ENCODE measurements at places on chromosomes 6 and 20.
A peak's percentile ranks its signal among the peaks of the same experiment; 100 is the strongest.

DNA sequence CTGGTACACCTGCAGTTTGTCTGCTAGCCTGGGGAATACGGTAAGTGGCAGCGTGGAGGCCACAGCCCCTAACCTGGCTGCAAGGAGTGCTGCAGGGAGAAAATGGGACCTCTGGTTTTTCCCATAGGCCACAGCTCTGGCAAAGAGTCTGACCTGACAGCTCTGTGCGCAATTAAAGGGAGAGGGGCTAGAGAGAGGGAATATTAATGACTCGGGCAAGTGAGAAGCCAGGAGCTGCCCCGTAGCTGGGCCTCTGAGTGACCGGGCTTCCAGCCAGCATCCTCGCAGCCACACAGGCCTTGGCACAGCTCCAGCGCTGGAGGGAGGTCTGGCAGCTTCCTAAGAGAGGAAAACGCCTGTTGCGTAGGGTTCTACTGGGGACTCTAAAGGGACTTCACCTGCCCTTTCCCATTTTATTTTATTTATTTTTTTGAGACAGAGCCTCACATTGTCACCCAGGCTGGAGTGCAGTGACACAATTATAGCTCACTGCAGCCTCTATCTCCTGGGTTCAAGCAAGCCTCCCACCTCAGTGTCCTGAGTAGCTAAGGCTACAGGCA, 18.2 kb upstream of the OCSTAMP start:
- no peak for DNase-seq

DNA sequence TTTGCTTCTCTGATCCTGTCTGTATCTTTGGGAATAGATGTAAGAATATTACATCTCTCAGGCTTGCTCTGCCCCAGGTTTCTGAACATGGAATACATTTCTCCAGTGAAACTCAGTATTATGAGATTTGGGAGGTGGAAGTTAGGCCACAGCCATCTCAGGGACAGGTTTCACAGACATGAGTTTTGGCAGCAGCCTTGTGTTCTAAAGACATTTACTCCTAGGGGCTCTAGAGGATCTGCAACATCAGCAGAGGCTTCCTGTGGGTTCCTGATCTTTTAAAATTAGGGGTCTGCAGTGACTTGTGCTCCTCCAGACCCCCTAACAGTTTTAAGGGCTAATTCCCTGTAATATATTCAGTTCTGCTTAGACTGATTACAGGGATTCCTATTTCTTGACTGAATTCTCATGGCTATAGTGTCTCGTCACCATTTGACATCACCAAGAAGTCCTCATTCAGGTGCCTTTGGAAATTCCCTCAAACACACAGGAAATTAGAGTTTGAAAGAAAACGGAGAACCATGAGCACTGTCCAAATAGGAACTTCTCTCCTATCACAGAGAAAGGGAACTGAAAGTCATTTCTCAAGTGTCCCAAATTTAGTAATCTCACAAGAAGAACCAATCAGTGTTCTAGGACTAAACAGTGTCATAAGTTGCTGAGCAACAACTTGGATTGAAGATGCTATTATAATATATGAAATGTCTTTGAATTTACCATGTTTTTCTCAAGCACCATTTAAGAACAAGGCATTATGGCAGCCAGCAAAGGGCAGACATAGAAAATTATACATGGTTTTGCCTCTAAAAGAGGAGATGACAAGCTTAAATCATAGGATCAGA, 2.5 kb upstream of the HLA-DRA start:
- DNase-seq = no peak

DNA sequence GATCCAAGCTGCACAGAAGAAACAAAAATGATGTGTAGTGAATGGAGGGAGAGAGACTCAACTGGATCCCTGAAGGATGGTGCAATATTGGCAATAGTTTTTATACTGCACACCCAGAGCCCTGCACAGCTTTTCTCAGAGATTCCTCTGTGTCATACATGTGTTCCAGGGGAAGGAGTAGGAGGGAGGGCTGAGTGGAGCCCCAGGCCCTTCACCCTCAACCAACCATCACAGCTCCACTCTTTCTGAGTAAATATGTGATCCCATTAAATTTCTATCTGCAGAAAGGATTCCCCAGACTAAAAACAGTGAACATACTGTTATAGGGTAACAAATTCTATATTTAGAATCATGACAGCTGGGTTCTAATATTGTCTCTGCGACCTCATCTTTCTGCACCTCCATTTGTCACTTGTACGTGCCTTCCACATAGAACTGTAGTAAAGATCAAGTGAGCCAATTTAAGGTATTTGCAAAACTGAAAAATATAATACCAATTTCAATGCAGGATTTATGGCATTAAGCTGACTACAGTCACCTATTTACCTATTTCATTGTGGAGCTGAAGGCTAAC, 421.4 kb upstream of the NRSN1 start:
- DNase-seq = no peak

- DNase-seq = no peak
Measured at GRCh38 chr20:38673725-38674091, 50.6 kb upstream of the SLC32A1 start.

DNA sequence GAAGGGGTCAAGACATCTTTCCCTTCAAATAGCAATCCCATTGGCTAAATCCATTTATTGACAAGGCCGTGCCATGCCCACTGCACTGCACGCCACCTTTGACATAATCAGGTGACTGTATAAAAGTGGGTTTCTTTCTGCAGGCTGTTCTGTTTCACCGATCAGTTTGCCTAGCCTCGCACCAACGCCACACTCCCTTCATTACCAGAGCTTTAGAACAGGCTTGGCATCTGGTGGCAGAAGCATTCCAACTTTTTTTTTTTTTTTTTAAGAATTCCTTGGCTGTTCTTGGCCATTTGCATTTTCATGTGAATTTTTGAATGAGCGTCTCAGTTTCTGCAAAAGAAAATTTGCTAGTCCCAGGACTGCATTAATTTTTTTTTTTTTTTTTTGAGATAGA, 78.1 kb downstream of the PPP1R3G start:
- no peak for DNase-seq

DNA sequence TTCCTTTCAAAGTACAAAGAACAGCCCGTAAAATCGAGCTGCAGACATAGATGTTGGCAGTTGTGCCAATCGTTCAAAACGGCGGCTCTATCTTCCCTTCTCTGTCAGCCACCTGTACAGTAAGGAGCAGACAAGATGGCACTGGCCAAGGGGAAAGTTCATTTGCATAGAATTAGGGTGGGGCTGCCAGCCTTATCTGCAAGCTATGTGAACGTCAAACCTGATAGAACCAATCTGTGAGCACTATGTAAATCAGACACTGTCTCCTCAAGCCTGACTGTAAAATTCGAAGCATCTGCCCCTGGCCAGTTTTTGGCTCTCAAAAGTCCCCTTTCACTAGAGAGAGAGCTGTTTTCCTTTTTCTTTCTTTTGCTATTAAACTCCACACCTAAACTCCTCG, 374.5 kb downstream of the EPM2A start:
- DNase-seq = no peak

DNA sequence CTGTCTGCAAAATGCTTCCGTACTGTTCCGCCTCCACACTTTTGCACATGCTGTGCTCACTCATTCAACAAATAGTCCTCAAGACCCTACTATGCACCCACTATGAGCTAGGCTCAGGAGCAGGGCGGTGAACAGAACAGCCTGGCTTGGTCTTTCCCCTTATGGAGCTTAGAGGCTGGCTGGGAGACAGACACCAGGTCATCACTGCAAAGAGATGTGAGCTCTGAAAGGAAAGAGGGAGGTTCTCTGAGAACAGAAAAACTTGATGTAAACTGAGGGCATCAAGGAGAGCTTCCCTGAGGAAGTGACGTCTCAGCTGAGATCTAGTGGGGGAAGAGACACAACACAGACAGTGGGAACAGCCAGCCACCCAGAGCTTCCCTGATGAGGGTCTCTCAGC, 31.0 kb upstream of the TGM2 start:
- no peak for DNase-seq

- no peak for DNase-seq
Measured at GRCh38 chr6:119446609-119447008, 97.0 kb upstream of the MAN1A1 start.

DNA sequence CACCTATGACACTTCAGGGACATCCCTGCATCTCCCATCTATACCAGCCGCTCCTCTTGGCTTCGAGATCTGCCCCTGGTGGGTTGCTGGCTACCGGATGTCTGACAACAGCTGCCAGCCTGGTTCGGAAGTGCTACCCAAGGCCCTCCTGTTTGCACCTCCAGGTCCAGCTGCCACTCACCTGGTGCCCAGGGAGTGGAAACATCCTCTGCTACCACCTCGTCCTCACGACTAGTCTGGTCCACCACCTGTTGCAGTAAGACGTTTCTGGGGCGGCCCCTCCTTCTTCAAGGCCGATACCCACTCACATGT, 8.3 kb upstream of the PCMTD2 start:
- DNase-seq = no peak

DNA sequence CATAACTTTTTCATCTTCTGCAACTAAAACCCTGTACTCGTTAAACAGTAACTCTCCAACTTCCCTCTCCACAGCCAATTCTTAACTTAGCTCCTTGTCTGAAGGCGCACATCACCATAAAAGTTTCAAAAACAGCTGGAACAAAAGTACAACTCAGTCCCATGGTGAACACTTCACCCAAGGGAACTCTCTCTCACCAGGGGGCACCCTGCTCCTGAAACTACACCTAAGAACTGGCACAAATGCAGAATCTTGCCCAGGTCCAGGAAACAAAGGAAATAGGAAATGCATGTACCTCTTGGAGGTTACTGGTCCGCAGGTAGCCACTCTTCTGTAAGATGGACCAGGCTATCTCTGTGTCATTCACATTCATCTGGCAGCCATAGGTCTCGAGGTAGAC, 6.6 kb downstream of the CDK5RAP1 start:
- DNase-seq = no peak

DNA sequence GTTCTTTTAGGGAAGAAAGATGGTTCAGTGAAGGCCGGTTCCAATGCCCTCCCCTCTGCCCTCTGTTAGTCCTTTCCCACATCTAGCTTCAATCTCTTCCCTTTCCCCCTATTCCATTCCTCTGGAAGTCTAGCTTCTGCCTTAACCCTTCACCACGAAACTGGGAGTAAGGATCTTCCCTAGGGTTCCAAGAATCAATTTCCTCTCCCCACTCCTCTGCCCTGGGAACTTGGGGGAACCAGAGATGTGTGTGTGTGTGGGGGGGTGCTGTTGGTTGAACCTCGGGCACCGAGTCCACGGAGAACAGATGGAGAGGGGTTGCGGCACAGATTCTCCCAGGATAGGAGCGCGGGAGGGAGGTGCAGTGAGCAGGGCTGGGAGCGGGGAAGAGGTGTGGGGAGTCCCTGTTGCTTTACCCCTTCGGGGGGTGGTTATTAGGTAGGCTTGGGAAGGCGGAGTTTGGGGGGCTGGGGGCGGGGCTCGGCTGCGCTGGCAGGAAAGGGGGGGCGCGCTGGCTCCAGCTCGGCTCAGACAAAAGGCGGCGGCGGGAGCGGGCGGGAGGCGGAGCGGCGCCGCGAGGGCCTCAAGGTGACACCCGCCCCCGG, at the start of gene TMEM151B:
Gene TMEM151B, plus strand, starts transcription at position 530 of the 605 bp plus-strand sequence. CDS start 293 bp downstream, outside the sequence.
- DNase-seq = no peak

DNA sequence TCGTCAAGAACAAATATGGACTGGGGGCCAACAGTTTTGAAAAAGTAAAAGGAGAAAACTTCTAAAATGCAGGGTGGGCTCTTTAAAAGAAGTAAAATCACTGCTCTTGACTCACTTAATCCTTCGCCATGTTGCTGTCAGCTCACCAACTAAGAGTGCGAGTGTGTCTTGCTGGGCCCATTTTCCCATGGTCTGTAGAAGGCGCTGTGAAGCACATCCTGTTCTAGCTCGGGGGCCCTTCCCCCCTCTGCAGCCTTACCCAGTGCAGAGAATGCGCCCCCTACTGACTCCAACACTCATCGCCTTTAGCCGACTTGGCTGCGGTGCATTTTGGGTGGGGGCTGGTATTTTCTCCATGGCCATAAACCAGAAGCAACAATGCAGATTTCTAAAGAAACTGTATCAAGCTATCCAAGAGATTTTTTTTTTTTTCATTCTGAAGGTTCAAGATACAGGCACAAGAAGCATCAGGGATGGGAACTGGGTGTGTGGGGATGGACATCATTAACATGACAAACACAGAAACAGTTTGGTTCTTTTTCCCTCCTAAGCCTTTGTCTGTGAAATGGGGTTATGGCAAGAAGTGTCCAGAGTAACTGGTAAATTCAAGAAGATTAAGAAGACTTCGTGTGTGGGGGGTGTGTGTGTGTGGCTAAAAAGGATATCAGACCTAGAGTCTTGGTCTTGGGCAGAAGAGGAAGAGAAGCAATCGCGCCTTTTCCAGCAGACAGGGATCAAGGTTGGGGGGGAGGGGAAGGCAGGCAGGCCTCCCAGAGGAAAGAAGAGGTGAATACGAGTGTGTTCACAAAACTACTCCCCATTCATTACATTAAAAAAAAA, 1.7 kb downstream of the ADNP start:
- peak; percentile 92 for DNase-seq

- no peak for DNase-seq
Measured at GRCh38 chr6:17466707-17467106, 73.3 kb downstream of the CAP2 start.

DNA sequence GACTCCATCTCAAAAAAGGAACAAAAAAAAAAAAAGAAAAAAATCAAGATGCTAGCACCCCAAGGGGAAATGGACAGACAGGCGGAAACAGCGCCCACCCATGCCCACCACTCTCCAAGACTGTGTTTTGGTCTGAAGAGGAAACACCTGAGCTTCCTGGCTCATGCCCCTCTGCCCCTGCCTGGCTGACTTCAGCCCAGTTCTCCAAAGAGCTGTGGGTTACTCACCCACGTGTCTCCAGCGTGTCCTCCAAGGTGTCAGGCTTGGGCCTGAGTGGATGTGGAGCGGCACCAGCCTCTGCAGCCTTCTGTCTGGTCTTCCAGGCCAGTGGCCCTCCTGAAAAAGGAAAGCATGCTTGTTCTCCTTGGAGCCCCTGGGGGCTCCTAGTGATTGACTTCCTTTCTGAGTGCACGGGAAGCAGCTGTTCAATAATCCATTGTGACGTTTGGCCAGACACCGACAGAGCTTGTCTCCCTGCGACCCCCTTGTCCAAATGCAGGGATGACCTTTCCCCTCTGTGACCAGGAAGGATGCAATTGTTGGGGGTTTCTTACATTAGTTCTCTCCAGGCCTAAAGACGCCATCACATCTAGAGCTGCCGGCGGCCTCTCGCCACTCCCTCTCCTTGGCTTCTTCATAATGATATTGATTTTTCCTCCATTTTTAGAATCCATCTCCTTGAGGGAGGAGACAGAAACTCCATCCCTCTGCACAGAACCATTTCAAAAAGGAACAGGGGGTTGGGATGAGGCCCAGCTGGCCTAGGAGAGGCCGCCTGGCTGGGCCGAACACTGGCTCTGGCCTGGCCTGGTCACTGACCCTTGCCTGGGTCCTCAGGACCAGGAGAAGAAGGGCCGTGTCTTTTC, 58.4 kb downstream of the ADNP start:
- no peak for DNase-seq
